ENCODE measurements at places on chromosomes 5 and 9.

DNA sequence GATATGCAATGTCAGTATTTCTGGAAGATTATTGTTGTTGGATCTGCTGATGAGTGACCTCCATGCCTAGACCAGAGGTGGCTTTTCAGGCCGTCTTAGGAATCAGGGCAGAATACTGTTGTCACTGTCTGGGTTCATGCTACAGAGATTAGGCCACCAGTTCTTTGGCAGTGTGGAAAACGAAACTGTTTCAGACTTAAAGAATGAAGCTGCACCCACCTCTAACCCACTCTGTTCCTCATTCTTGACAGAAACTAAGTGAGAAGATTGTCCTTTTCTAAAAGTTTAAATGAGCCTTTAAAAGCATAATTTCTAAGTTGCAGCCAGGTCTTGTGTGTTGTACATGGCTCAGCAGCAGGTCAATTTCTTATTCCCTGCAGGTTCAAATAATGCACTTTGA is 444.3 kb downstream of the ENC1 start:
- DNase-seq, result no peak

DNA sequence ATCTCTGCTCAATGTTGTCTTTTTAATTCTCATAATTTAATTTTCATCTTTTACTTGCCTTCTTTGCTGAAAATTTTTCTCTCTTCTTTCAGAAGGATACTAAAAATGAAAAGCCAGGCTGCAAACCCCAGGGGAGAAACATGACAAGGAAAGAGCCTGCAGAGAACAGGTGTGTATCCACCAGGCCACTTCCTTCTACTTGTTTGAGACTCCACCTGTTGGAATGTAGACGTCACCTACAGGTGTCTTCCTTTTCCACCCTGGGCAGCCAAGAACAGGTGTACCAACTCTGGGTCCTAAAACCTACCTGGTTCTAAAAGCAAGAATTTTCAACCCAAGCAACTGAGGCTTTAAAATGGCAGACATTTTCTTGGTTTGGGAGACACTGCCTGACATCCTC is 166.8 kb downstream of the ATP10B start:
- no peak for DNase-seq

DNA sequence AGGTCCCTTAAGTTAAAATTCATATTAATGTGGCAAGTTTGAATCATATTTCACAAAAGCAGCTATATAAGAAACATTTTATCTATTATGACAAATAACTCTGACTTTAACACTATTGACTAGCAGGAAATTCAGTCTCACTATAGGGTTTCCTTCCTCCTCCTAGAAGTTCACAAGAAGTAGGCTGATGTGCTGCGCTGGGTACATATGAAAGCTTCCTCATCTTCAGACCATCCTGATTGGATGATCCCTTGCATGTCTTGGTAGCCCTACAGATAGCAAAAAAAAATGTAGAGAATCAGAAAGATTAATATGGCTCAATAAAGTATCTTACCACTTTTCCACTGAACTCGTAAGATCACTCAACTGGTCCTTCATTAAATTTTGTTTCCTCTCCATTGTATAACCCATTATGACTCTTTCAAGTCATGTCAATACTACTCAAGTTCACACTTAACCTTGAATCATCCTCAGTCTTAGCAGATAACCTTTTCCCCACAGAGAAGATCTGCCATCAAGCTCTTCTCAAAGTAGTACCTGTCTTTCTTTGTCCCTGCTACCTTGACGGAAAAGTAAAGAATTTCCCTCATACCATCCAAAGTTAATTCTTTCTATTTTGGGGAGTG is 11.5 kb upstream of the PSIP1 start:
- DNase-seq, result no peak

DNA sequence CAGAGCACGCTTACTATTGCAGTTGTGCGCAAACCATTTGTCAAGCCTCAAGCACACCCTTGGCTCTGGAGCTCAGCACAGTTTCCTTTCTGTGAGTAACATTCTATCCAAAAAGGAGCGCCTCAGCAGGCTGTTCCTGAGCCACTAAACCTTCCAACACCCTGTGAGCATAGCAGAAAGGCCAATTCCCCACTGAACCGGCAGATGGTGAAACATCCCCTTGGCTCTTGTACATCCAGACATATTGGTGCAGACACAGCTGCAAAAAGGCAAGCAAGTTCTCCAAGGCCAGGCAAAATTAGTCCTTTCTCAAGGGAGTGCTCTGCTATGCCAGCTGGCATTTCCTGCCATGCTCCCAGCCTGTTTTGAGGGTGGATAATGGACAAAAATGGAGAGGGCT is 44.1 kb upstream of the CEMIP2 start:
- DNase-seq, result peak; percentile 54

GRCh38 chr5:98179791-98180755 is 593.4 kb upstream of the RGMB start:
- DNase-seq, result no peak

- no peak for DNase-seq
Observed at GRCh38 chr9:75707191-75707590, 183.3 kb upstream of the PCSK5 start.

- DNase-seq, result no peak
Observed at GRCh38 chr5:149448431-149448830, 69.3 kb upstream of the IL17B start.

DNA sequence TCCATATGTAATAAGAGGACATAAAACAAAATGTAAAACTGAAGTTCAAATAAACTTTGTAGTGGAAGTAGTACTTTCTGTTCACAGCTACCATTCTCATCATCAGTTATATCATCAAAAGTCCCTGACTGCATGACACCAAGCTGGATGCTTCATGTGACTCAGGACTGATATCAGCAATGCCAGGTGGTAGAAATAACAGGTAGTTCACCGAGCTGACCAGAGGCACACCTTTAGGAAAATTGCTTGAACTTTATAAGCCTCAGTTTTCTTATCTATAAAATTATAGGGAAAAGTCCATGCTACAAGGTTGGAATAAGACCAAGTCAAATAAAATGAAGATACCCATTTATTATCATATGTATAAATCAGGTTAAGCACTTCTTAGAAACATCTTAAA is 124.9 kb upstream of the PTGER4 start:
- no peak for DNase-seq

- no peak for DNase-seq
Observed at GRCh38 chr5:157030692-157031091, 28.2 kb downstream of the HAVCR1 start.

GRCh38 chr9:1083325-1083913 is 33.3 kb downstream of the DMRT2 start:
- peak; percentile 43 for DNase-seq

GRCh38 chr9:35106343-35106730 is 3.4 kb upstream of the STOML2 start:
- no peak for DNase-seq

GRCh38 chr9:13023498-13023897 is 248.7 kb downstream of the LURAP1L start:
- no peak for DNase-seq

DNA sequence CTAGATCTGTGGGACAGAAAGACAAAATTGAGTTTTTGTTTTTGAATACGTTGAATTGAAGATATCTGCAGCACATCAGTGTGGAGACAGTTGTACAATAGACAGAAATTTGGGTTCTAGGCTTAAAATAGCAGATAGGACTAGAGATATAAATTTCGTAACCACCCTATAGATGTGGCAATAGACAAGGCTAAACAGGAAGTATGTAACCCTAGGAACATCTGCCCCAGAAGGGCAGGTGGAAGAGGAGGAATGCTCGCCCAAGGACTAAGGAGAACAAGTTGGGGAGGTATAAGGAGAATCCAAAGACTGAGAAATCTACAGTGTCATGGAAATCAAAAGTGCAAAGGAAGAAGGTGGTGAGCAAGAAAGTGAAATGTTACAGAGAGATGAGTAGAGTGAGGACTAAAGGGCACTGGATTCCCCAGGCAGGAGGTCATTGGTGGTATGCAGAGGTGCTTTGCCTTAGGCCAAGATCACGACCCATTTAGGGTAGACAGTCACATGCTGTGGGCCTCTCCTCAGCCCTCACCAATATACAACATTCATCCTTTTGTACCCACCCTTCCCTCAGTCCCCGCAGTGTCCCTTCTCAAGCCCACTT is 109.1 kb upstream of the ELL2 start:
- DNase-seq, result no peak

GRCh38 chr5:158116965-158117364 is 258.0 kb upstream of the CLINT1 start:
- no peak for DNase-seq

DNA sequence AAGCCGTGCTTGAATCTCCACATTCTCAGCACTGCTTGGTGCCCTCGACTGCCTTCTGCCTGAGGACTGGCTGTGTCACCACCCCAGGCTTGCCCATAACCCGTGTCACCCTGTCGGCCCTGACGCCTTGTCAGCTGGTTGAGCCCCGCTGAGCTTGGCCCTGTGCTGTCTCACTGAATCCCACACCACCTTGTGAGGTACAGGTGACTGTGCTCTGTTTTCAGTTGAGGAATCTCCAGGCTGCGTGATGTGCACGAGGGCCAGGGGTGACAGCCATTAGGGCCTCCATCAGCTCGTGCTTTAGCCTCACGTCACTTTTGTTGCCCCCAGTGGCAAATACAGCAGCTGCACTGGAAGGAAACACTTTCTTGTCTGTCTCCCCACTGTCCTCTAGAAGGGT is 90.7 kb downstream of the CACNA1B start:
- no peak for DNase-seq

- no peak for DNase-seq
Observed at GRCh38 chr9:89999176-89999533, 394.3 kb downstream of the GADD45G start.

DNA sequence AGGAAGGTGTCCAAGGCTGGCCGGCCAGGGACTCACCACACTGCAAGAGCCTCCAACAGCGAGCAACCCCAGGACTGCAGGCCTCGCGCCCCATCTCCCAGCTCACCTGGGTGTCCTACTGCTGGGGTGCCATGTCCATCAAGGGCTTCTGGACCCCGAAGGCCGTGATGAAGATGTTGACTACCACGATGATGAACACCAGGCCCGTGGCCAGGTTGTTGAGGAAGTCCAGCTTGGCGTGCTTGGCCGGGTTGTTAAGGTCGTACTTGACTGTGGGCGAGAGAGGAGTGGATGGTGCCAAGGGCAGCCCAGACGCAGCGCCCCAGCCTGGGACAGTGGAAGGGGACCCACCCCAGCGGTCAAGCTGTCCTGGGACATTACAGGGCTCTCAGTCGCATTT is 9.3 kb downstream of the NINJ1 start:
- no peak for DNase-seq

- no peak for DNase-seq
Observed at GRCh38 chr5:130651440-130651839, 513.6 kb downstream of the HINT1 start.

- no peak for DNase-seq
Observed at GRCh38 chr5:113150821-113151220, 174.2 kb downstream of the DCP2 start.

- DNase-seq, result no peak
Observed at GRCh38 chr5:155293605-155294178, 280.1 kb downstream of the KIF4B start.

GRCh38 chr5:95317687-95318086 is 32.8 kb upstream of the MCTP1 start:
- no peak for DNase-seq

DNA sequence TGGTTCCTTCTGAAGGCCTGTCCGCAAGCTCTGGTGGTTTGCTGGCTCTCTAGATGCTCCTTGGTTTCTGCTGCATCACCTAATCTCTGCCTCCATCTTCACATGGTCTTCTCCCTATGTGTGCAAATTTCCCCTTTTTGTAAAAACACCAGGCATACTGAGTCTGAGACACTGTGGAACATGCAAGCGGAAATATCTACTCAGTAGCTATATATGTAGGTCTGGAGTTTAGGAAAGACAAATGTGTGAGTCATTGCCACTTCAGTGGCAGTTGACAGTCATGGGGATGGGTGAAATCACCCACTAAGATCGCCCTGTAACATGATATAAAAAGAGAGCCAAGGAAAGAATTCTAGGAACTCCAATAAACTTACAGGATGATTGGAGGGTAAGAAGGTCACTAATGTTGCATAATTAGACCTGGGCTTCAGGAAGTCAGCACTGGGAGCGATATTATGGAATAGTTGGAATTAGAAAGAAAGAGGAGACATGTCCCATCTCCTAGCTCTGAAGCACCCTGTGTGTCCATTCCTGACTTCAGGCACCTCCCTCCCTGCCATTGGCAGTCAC is 22.7 kb upstream of the UBLCP1 start:
- DNase-seq, result no peak

DNA sequence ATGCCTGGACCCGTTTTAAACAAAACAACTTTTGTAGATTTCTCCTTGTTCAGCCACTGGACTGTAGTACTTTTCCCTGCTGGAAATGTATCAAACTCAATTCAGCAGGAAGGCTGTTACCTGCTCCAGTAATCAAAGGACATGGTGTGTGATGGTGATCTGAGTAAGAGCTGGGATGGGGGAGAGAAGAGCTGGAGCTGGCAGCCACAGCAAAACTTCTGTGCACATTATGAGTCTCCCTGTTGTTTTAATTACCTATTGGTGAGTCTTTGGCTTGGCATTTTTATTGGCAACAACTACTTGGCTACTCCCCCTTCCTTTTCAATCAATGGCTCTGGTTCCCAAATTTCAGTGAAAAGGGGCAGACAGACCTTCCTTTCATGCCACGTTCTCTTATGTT is 9.7 kb downstream of the NREP start:
- DNase-seq, result no peak

GRCh38 chr5:72588640-72589039 is 81.4 kb upstream of the ZNF366 start:
- DNase-seq, result no peak

DNA sequence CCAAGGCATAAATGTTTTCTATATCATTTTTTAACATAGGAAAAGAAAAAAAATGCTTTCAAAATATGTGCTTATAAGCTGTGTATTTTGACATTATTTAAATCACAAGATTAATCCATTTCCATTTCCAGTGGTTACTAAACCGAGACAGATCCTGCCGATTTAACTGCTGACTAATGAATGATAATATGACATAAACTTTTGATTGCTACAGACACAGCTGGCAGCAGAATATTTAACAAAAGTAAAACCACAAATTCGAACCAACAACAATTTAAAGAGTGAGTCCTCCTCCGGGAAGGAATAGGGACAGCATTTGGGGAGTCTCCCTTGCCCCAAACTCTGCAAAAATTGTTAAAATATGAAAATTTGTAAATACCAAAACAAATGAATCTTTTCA is 401.3 kb upstream of the DAB2 start:
- no peak for DNase-seq

DNA sequence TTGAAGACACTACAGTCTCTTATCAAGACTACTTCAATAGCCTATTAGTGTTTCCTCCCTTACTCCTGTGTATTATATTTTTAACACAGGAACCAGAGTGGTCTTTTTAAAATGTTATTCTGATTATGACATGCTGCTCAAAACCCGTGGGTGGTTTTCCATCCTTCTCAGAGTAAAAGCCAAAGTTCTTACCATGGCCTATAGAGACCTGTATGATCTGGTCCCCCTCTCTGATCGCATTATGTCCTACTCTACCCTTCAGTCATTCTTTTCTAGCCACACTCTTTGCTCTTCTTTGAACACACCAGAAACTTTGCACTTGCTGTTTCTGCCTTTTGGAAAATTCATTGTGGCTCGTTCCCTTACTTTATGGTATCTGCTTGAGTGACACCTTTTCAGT is 13.8 kb downstream of the RECK start:
- no peak for DNase-seq

Measured in C1 segment of cervical spinal cord (tissue), 14 donors.